ENCODE measurements at places on chromosomes 7 and 10.

DNA sequence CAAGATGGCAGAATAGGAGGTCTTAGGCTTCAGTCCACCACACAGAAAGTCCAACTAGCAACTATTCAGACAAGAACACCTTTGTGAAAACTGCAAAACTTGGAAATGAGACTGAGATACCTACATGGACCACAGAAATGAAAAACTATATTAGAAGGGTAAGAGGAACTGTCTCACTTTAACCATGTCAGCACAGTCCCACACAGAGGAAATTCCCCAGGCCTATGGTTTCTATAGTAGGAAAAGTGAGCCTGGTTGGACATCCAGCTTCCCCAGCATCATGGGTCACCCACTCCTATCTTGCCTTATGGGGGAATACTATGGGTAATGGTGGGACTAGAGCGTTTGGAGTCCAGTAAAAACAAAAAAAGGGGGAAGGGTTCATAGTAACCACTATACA lies 38.8 kb upstream of the CDK6 start:
- no peak for DNase-seq

DNA sequence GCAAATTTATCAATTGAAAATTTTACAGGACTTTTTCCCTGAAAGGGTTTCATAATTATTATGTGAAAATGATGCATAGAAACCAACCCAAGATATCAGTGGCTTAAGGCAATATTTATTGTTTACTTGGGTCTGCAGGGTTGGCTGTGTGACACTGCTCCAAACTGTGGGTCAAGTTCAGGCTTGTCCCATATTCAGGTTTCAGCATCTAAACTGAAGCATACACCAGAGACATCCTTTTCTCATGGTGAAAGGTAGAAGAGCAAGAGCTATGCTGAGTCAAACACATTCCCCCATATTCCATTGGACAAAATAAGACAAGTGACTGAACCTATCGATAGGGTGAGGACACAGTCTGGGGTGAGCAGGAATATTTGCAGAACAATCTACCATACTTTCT lies 110.9 kb downstream of the MAPK8 start:
- DNase-seq: no peak

- no peak for DNase-seq
Observed at GRCh38 chr10:69810675-69811397, 9.1 kb downstream of the COL13A1 start.

DNA sequence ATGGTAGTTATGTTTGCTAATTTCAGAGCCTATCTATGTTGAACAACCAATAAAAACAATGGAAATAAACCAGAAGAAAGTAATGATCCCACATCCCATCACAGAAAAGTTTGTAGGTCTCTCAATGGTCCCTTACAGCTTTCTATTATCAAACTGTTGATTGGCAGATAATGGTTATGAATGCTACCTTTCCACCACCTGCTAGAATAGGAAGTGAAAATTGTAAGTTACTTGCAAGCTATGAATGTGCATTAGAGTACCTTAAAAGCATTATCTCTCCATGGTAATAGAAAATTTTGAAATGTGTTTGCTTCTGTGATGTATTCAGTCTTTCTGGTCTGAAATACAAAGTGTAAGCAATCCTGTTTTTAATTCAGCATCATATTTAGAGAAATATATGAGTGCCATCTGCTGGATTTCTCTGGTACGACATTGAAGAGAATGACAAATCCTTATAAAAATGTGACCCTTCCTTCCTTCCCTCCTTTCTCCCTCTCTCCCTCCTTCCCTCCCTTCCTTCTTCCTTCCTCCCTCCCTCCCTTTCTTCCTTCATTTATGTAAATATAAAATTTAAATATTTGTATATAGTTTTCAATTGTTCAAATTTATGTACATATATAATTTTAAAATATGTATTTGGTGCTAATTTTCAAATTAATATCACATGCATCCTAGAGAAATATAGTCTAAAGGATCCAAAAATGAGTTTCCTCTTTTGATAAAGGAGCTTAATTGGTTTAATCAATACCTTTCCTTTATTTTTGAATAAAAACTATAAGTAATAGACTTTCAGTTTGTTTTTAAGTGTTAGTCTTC lies 41.4 kb upstream of the PNLIPRP3 start:
- no peak for DNase-seq

GRCh38 chr7:108014747-108015682 lies 12.1 kb upstream of the LAMB1 start:
- DNase-seq: no peak

GRCh38 chr10:24988831-24989640 lies 26.9 kb downstream of the ENKUR start:
- DNase-seq: no peak

GRCh38 chr10:59027975-59028655 lies 148.3 kb upstream of the PHYHIPL start:
- DNase-seq: no peak

DNA sequence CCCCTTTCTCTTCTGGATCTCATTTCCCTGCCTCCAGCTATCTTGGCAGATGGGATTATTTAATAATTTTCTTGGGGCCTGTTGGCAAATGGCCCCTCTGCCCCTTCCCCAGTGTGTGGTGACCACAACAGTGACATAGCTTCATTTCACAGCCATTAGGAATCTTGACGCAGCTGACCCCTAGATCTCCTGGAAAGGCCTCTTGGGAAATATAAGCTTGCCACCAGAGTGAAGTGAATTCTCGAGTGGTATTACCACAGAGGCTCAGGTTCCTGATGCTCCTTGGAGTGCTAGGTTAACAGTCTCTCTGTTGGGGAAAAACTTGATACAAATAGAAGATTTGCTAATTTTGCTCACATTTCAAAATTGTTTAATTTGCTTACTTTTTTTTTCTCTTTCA lies 57.8 kb downstream of the AUTS2 start:
- no peak for DNase-seq

DNA sequence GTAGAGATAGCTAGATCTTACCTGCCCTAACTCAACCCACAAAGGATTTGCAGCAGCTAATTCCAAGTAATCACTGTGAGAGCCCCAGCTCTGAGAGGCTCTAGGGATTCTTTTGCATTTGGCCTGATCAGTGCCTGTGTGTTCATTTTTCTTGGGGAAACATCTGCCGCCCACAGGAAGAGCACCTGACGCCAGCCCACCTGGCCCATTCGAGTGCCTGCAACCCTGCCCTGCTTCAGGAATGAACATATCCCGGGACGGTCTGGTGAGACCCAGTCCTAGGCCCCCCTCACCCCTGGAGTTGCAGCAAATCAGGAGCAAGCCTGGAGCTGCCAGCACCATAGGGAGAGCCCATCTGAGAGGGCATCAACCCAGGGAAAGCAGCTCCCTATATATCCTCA lies 38.8 kb downstream of the GSDME start:
- no peak for DNase-seq

DNA sequence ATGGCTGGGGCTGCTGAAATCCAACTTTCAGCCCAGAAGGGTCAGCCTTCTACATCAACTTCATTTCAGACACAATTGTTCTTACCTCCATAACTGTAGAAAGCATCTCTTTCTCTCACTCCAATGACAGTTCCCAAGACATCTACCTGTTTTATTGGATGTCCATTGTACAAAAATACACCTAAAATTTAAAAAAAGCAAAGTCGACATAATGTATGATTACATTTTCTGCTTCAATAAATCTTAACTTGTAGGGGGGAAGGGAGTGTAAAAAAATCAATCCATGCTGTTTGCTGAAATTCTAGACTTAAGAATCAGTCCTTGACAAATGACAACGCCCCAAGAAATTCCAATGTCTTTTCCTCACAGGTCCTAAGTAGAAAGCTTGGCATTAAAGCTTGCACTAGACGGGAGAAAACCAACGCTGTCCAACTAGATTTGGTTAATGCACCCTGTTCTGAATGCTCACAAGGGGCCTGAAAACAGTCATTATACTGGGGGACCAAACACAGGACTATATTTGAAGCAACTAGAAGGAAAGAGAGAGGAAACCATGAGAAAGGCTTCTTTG lies 7.5 kb downstream of the STN1 start:
- no peak for DNase-seq

DNA sequence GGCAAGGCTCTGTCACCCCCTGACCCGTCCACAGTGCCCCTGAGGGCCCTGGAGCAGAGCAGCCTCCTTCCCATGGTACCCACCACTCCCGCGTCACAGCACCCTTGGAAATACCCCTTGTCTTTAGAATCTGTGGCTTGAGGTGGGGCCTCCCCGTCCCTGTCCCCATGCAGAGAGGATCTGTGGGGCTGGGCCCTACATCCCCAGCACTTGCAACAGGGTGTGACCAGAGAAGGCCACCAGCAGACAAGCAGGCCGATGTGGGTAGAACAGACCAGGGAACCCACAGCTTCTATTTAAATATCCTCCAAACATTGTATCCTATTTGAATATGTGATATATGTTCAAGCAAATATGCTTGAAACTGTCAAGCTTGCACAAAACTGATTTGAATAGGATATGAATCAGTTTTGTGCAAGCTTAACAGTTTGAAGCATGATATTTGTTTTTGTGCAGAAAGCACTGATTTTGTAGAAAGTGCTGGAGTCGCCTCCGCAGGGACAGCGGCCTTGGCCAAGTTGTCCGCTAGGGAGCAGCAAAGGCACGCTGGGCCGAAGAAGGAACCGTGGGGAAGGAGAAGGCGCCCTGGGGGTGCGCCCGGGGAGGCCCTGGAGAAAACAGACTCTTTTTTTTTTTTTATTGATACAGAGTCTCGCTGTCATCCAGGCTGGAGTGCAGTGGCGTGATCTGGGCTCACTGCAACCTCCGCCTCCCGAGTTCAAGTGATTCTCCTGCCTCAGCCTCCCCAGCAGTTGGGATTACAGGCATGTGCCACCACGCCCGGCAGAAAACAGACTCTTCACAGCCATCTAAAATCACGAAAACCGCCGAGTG lies 2.2 kb downstream of the CFAP46 start:
- DNase-seq: peak; percentile 41

GRCh38 chr10:68526634-68527307 lies 552 bp downstream of the SLC25A16 start:
- no peak for DNase-seq

- no peak for DNase-seq
Observed at GRCh38 chr10:75137533-75138438, 26.3 kb downstream of the SAMD8 start.

- DNase-seq: no peak
Observed at GRCh38 chr7:1677206-1678080, 7.4 kb downstream of the ELFN1 start.

DNA sequence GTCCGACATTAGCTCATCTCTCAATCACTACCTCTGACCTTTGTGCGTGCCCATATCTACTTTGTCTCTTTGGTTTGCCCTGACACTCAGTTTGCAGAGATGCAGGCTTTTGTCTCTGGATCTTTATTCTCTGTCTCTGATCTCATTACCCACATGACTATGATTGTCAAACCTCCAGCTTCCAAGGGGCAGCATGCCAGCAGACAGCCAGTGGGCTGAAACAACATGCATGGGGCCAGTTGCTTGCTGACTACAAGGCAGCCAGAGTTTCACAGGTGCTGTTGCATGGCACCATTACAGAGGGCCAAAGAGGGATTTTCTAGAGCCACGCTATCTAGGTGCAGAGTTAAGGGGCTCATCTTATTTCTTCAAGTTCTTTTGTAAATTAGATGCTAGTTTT lies 146.2 kb downstream of the SPAG6 start:
- no peak for DNase-seq

DNA sequence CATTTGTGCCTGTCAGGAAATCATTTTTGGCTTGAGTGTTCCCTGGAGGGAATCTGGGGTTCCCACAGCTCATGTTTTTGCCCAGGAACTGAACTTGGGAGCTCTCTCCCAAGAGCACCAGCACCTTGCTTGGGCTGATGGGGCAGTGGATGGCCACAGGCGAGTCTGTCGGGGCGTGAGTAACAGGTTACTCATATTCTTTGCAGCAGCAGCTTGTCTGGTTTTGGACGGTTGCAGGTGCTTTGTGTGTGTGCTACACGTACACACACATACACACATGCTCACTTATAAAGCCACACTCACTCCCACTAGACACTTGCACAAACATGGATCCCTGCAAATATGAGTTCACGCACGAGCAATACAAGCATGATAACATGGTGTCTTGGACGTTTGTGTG lies 2.9 kb upstream of the PALD1 start:
- DNase-seq: no peak

DNA sequence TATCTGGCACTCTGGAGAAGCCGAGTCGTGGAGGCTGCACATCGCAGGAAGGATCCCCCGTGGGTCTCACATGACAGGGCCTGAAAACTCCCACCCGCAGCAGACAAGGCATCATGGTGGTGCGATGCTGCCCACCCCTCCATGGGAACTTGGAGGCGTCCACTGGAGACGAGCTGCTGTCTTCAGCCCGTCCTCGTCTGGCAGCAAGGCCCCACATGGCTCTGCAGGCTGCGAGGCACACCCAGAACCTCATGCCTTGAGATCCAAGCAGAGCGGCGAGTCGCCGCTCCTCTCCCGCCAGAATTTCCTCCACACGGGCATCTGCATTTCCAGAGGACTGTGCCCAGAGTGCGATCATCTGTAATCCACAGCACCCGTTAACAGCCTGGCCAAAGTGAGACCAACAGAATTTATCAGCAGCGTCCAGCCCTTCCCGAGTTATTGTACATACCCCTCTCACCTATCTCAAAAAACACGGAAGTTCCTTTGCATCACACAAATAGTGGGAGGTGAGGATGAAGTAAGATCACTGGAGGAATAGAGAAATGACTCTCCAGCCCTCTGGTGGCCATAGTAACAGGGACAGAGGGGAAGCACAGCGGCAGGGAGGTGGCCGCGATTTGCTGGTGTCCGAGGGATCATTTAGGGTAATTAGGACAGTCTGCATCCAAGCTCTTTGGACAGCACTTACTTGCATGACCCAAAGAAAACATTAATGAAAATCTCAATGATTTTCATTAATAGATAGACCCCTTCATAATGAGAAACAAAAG lies 292.4 kb downstream of the USP6NL start:
- DNase-seq: no peak

- DNase-seq: peak; percentile 34
Observed at GRCh38 chr10:33334805-33335550, 511 bp upstream of the NRP1 start.

DNA sequence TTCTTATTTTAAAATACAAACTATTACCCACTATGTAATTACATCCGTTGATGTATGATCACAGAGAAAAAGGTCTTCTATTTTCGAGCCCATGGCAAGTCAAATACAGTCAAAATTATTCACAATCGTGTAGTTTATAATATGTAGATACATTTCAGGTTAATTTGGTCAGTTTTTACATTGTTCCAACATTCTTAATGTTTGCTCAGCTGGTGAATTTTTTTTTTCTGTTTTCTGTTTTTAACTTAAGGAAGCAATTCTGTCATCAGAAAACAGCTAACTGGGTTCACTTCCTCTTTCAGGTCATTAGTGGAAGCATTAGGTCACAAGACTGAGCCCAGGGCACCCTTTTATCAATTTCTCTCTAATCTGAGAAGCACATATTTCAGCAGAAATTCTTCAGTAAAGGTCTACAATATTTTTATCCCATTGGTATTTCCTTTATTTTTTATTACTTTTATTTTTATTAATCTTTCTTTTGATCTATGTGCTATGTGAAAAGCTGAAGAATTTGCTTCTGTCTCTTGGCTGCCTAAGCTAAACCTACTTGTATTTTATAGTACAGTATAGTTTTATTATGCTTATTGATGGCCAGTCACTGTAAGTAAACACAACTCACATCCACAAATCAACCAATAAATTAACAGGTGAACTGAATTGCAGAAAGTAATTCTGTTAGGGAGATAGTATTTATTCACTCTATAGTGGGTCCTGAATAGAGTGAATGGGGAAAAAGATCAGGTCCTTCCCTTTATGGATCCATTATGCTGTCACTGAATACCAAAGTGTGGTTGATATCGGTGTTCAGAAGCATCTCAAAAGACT lies 84.6 kb downstream of the ICA1 start:
- DNase-seq: no peak

Measured in stimulated activated CD4-positive, alpha-beta T cell treated with anti-CD3 and anti-CD28 coated beads, Interleukin-12 subunit alpha, Interleukin-12 subunit beta, amount 100 ng/mL, for 4 hours (primary cell).